Small intestine (tissue), 16 donors: ENCODE measurements at places on chromosomes 1 and 21. TPM values are rescaled to one million over a fixed set of nuclear protein-coding genes. Genes with fewer than 3 reads are reported as not detected.
A peak's percentile ranks its signal among the peaks of the same experiment; 100 is the strongest.

DNA sequence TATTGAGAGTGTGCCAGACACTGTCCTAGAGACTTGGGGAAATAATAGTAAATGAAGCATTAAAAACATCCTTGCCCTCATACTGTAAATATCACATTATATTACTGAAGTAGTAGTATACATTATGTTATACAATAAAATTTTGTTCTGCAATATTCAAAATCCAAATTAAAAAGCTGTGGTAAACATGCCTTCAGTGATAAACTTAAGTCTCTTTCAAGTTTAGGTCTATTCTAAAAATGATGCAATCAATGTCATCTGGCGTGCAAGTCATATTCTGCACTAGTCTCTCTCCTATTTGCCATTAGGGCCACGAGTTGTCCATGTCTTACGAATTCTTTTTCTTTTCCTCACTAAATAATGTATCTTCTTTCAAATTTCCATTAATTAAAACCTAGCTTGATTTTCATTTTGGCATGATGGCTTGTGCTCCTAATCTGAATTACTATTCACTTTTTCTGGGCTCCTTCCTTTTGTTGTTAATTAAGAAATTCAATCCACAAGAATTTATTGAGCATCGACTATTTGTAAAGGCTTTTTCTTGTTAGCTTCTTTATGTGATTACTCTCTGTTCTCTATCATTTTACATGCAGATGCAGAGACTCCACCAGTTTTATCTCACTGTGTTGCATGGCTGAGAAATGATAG is 130.7 kb downstream of the COQ8A start:
- no peak for DNase-seq

- no peak for DNase-seq
Measured at GRCh38 chr1:230809256-230809990, 58.9 kb downstream of the C1orf198 start.

DNA sequence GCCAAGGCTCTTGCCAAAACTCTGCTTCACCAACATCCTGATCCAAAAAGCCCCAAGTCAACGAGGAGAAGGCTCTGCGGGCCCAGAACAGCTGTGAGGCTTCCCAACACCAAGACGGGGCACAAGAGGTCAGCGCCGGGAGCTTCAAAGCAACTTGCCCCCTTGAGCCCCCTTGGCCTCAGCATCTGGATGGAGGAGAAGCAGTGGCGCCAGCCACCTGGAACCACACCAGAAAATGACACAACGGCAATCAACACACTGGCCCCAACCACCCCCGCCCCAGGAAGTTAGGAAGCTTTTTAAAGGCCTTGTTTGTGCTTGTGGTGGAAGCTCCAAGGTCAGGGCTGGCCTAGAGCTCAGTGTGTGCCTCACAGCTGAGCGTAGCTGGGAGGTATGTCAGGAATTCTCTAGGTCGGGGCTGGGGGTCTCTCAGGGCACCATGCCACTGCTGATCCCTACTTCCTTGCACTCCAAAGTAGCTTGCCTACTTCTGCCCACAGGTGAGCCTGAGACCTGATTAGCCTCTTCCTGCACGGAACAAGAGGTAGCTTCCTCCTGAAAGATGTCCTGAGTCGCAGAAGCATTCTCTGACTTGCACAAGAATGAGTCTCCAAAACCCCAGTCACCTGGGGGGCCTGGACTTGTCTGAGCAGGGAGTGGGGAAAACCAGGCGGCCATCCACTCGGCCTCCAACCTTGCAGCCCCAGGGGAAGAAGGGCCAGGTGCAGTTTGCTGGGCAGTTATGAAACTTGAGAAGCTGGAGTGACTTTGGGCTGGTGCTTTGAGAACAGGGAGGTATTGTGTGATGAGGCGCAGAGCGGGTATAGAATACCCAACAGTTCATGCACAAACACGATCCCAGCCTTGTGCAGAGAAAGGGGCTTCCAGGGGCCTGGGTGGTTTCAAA is 9.7 kb upstream of the SRP9 start:
- DNase-seq = no peak

The FOXD3 gene
- polyA plus RNA-seq = 0.37 TPM

DNA sequence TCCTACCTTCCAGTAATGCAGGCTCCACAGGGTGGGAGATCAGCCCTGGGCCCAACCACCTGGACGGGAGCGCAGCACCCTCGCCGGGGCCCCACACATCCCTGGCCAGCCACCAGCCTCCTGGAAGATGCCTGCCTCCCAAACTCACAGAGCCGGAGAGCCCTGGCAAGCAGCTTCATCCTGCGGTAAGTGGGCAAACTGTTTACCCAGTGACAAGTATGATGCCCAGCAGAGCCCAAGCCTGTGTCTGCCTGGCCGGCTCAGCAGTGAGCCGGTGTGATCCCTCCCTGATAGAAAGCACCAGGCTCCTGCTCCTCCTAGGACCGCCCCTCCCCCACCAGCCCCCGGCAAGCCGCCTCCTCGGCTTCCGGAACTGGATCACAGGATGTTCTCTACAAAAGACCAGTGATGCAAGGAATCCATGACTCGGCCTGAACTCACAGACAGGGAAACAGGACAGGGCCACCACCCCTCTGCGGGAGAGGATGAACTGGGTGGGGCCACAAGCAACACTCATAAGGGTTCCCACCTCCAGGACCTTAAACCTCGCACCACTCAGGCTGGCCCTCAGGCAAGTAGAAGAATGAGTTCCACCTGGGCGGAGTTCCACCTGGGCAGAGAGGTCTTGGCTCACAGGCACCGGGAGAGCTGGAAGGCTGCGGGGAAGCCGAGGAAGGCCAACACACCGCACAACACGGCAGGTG is 7.9 kb downstream of the ACOT7 start:
- no peak for DNase-seq

DNA sequence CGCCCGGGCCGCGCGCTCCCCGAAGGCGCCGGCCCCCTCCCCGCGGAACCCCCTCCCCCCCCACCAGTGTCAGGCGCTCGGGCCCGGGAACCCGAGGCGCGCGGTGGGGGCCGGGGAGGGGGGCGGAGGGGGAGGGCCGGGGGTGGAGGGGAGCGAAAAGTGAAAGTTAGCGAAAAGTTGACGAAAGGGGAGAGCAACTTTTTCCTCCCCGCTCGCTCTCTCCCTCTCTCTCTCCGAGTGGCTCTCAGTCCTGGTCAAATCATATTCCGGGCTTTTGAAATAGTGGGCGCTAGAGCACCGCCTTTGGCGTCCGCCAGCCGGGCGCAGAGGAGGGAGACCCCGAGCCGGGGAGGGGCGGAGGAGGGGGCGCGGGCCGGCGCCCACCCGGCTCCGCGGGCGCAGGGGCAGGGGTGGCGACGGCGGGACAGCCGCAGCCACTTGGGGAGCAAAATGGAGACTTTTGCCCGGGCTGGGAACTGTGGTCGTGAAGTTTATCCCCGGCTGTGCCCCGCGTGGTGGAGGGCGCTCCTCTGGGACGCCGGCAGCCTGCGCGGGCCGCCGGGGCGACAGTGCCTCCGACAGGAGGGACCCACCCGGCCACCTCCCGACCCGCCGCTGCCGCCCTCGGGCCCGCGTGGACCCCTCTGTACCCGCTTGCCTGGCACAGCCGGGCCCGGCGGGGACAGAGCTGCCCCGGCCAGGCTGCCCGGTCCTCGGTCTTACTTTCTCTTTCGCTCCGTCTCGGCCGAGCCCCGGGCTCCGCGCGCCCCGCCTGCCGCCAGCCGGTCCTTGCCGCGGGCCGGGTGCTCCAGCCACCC is 697 bp downstream of the PRDM16 start:
- DNase-seq = peak; percentile 65

The PDZK1IP1 gene
- polyA plus RNA-seq = 7.8 TPM
